ENCODE measurements at places on chromosomes 4 and X.

- DNase-seq, result peak; percentile 65
Observed at GRCh38 chr4:141307241-141307689, 86.6 kb downstream of the ZNF330 start.

DNA sequence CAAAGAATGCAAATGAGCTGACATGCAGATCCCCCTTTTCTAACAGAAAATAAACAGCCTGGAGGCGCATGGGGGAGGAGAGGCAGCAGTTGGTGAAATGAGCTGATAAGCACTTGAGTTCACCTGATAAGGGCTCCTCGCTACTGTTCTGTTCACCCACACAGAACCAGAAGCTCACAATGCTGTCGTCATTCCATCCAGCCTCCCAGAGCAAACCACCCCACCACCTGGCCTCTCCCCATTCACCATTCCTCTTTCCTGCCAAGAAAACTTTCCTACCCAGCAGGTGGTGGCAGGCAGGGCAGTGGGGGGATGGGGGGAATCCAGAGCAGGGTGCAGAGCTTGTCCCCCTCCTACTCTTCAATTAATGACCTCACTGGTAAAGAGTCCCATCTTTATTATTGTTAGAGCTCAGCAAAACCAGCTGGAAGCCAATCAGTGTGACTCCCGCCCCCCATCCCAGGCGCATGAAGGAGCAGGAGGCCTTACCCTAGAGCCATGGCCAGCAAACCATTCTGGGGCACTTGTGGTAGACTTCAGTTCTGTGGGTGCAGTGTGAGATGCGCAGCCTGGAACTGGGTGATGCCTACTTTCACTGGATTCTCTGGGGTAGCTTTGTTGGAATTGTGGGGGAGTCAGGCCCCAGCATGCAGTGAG, 350.3 kb downstream of the ZIC3 start:
- DNase-seq, result no peak

- DNase-seq, result no peak
Observed at GRCh38 chr4:76954489-76954888, 4.9 kb downstream of the SEPTIN11 start.

DNA sequence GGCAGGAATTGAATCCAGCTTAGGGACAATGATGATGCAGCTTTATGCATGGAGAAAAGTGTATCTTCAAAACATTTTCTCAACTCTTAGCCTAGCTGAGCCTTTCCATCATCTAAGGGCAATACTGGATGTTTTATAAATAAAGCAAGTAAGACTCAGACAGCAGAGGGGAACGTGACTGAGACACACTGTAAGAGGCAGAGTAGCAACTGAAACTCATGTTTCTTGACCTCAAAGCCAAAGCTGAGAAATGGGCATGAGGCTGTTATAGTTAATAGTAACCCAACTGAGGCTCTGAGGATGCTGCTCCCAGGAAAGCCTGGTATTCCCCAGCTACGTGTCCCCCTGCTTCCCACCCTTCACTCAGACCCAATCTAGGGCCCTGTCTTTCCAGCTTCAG, 44.6 kb downstream of the ARHGEF9 start:
- DNase-seq, result no peak

DNA sequence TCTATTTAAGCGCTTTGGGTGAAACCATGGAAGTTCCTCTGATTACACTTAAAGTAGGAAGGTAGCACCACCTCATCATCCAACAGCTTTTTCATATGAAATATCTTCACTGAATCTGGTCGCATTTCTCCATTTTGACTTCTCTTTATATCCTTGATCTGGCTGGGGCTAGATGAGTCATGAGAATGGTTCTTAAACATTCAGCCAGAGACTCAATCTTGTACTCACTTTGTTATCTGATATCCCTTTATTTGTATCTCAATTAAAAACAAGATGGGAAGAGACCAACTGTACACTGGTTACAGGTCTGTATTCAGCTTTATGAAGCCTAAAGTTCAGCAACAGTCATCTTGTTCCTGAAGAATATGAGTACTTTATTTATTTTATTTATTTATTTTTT, 84.9 kb downstream of the CBLL2 start:
- DNase-seq, result no peak

DNA sequence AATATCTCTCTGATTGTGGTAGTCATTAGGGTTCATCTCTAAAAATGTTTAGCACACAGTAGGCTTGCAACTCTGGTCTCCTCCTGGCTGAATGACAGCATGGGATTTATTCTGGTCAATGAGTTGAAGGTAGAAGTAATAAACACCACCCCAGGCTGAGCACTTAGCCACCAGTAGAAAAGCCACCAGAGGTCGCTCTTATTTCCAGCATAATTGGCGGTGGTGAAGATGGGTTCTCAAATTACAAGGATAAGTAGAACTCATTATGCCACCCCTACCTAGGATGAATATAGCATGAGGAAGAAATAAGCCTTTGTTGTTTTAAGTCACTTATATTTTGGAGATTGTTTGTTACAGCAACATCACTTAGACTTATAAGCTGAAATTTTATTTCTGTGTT, 302.7 kb downstream of the GPM6A start:
- DNase-seq, result no peak

DNA sequence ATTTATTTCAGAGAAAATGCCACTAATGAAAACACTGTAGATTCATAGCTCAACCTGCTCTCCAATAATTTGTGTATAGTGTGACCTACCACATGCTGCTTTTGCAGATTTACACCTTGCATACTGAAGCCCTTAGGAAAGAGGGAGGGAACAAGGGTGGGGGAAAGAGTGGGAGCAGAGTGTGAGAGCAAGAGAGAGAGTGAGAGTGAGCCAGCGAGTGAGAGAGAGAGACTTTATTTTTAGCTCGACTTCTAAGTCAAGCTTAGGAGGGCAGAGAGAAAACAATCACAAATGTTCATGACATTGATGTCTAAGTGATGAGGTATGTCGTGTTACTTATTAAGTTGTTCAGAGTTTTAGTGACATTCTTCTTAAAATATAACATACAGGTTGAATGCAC, 112.5 kb upstream of the HAND2 start:
- no peak for DNase-seq

GRCh38 chrX:46589977-46590723, 16.6 kb downstream of the CHST7 start:
- peak; percentile 50 for DNase-seq

GRCh38 chr4:66073961-66074360, 403.7 kb upstream of the EPHA5 start:
- DNase-seq, result no peak

- no peak for DNase-seq
Observed at GRCh38 chr4:53924333-53925049, 139.9 kb downstream of the CHIC2 start.

- DNase-seq, result no peak
Observed at GRCh38 chrX:115897956-115898355, 272.6 kb upstream of the AGTR2 start.

GRCh38 chr4:101414496-101414895, 67.2 kb upstream of the PPP3CA start:
- no peak for DNase-seq

DNA sequence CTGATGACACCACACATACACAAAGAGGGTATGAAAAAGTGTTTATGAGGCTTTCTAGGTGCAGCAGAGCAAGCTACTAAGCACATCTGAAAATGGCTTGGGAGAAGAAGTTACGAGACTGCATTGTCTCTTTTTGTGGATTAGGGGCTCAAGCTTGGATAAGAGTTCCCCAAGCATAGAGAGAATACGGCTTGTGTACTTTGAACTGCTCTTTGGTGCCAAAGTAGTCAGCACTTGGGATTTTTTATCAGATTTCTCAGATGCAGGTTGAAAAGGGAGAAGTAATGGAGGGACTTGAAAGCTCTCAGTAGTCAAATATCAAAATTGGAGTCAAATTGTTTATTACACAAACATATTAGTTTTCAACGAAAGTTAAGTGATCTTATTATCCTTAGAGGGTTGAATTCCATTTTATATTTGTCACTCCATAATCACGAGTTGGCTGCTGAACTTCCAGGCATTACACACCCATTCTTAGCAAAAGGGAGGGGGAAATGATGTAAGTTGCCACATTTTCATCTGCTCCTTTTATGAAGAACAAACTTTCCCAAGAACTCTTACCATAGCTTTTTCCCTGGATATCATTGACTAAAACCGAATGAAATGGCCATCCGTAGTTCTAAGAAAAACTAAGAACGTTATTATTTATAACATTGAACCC, 1904.9 kb downstream of the PCDH7 start:
- no peak for DNase-seq

GRCh38 chr4:182351485-182351884, 108.3 kb downstream of the TENM3 start:
- DNase-seq, result no peak

DNA sequence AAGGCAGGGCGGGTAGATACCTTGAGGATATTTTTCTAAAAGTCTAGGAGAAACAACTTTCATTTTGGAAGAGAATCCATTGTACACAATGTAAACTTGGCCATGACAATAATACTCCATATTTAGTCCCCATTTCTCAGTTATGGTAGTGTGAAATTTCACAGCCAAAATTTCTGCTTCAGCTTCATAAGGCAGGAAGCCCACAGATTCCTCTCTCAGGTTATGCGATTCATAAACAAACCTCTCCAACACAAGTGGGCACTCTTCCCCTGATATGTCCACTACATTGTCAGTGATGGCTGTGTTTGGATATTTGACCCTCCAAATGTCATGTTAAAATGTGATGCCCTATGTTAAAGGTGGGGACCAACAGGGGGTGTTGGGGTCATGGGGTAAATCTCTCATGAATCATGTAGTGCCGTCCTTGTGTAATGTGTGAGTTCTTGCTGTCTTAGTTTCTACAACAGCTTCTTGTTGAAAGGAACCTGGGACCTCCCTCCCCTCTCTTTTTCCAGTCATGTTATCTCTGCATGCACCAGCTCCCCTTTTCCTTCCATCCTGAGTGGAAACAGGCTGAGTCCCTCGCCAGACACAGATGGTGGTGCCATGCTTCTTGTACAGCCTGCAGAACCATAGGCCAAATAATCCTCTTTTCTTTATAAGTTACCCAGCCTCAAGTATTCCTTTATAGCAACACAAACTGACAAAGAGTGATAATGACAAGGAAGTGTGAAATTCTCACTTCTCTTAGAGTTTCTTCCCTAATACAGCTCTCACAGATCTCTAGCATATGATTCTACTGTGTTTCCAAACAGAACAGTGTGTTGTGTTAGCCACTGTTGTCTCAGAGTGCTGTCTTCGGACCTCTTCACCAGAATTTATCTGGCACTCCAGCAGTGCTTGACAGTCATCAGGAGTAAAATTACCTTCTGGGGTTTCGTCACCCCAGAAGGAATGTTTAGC, 598.4 kb upstream of the GNPDA2 start:
- DNase-seq, result no peak

DNA sequence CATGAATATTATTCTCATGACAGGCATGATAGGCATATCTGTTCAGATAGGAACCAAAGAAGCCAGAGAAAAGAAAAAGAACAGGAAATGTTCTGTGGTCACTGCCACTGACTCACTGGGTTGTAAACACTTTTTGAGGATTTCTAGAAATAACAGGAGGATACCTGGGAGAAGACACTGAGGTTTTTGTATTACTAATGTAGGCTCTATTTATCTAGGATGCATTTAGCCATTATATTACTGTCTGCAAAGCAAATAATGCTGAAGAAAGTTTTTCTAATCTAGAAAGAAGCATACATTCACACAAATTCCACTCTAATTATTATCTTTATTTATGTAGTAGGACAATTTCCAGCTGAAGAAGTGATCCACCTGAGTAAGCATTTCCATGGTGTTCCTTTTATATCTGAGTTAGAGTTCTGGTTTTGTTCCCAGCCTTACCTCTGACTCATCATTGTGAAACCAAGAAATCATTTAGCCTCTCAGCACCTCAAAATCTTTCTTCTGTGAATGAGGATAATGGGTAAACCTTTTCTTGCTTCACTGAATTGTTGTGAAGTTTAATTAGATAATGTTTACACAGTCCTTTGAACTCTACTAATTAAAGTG, 40.2 kb upstream of the EPGN start:
- DNase-seq, result peak; percentile 71

- DNase-seq, result no peak
Observed at GRCh38 chrX:13009273-13009672, 34.4 kb downstream of the TMSB4X start.

DNA sequence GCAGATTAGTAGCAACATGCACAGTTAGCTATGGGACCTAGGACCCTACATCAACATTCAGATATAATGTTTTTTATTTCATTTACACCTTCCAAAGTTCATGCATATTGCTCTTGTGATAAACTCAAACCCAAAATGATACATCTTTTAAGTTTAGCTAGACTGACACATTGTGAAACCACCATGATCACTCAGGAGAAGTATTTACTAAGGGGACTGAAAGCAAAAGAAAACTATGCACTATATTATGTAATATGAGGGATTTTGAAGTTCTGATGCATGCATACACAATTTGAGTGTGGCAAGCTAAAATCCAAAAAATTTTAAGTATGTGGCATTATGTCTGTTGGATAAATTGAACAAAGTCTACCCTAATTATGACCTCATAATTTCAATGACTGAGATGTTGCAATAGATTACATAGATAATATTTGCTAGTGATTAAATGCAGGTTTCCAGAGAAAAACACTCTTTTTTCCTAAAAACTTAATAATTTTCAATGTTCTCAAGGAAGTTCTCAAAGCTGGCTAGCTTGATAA, 914.8 kb upstream of the GRIA3 start:
- DNase-seq, result peak; percentile 50

DNA sequence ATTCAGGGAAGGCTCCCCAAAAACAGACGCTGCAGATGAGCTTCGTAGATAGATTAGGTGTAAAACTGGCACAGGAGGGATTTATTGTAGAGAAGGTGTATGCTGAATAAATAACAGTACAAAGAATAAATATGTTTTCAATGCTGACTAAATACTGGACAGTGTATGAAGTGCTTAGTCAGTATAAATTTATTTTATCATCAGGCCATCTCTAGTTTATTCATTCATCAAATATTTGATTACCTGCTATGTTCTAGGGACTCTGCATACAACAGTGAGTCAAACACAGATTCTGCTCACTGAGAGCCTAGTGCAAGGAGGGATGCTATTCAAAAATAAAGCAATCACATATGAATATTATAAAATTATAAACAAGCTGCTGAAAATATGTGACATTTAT, 63.6 kb upstream of the TSPAN5 start:
- DNase-seq, result no peak

DNA sequence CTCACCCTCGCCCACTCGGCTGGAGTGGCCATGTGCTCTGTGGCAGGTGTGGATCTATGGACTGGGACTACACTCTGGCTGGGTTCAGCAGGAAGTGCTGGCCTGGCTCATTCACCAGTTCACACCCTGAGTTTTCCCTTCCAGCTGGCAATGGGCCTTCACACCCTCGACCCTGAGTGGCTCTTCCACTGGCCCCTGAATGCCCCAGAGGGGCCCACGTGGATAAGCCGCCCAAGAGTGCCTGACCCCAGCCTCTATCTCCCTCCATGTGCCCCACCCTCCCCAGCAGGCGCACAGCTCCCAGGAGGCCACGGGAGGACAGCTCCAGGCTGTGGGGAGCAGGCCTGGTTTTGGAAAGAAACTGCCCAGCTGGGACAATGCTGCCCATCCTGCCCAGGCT, 234.1 kb downstream of the AFAP1 start:
- no peak for DNase-seq

GRCh38 chr4:71765350-71765749, 18.5 kb downstream of the GC start:
- peak; percentile 25 for DNase-seq
